Left forelimb (tissue), 1 donor: ENCODE measurements at places on chromosomes 6 and 20.

DNA sequence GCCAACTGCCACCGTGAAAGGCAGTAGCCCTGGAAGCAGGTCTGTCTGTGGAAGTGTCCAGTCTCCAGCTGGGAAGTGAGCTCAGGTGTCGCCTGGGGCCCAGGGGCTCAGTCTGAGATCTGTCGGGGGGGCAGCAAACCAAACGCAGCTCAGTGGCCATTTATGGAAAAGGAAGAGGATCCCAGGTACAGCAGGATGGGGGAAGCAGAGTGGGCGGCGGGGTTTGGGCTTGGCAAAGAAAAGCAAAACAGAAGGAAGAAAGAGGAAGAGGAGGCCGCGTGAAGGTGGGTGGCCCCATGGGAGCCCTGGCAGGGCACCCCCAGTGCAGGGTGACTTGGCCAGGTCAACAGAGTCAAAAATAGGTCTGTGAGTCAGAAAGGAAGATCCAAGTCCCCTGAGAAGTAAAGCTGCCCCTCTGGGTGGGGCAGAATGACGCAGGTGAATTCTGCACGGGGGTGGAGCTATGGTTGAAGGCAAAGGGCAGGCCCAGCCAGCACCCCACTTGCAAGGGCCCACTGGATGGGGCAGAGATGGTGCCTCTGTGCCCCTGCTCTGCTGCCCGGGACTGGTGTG, 5.3 kb downstream of the PXDC1 start:
- no peak for DNase-seq

GRCh38 chr20:25439328-25439727, 31.9 kb downstream of the GINS1 start:
- no peak for DNase-seq

- no peak for DNase-seq
These were observed 4.3 kb downstream of the ATP5F1E start for GRCh38 chr20:59027741-59028320.

GRCh38 chr20:45994761-45995493, 13.8 kb upstream of the MMP9 start:
- peak; percentile 40 for DNase-seq

GRCh38 chr6:105209950-105210706, 30.3 kb upstream of the POPDC3 start:
- DNase-seq, result no peak

DNA sequence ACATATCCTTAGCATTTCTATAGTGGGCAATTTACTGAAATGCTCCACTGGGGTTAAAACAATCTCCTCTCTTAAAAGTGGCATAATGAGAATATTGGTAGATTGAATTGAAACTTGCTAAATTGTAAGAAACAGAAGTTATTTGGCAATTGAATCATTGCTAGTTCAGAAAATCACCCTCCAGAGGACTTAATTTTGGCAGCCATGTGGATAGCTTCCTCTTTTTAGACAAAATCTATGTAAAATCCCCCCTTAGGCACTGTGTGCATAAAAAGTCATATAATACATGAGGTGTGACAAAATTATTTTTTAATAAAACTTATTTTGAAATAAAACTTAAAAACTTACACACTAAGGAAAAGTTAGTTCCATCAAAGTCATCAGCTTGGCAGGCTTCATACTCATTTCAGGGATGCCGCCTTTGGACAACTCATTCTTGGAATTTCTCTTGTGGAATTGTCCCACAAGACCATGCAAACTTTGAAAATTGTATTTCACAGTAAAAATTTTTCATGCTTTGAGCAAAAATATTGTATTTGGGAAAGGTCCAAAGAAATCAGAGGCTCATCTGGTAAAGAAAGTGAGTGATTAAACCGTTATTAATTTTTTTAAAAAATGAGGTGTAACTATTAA, 473.0 kb downstream of the BCKDHB start:
- no peak for DNase-seq

DNA sequence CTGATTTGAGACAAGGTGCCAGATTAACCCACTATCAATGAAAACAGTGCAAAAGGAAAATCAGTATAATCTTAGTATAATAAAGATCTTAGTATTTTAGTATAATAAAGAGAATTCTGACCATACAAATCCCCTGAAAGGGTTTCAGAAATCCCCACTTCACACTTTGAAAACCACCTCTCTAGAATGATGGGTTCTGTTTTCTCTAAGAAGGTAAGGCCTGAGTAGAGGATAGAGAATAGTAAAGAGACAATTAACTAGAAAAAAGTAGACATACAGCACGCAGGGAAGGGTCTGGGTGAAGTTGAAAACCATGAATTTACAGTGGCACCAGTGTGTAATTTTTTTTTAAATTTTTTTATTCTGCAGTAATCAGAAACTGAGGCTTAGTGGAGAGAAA, 73.6 kb downstream of the REV3L start:
- DNase-seq, result no peak

GRCh38 chr20:41415191-41415590, 48.6 kb upstream of the EMILIN3 start:
- no peak for DNase-seq

DNA sequence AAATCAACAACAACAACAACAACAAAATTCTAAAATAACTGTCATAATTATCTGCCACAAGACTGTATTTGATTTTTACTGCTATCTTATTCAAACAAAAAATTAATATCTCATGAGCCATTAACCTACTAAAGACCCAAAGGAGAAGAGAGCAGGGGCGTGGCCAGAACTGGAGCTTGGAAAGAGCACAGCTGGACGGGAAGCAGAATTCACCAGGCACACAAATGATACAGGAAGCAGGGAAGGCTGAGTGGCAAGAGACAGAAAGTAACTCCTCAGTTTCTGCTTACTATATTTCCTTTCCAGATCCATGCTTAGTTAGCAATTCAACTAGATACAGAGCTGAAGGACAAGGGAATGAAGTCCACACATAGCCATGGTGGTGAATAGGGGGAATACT, 54.4 kb downstream of the FKBP5 start:
- DNase-seq, result no peak

DNA sequence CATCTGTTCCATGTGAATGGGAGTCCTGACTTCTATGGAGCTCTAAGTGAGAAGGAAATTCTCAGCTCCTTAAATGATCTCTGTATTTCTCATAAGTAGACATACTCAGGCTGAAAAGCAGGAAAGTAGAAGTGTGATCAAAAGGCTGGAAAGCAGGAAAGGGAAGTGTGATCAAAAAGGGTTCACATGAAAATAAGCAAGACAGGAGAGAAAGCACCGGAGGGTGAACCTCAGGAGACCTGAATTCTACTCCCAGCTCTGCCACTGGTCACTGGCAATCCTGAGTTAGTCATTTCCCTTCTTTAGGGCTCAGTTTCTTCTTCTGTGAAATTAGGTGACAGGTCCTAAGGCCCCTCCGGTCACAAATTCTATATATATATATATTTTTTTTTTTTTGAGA, 55.5 kb upstream of the TRERF1 start:
- DNase-seq, result no peak

DNA sequence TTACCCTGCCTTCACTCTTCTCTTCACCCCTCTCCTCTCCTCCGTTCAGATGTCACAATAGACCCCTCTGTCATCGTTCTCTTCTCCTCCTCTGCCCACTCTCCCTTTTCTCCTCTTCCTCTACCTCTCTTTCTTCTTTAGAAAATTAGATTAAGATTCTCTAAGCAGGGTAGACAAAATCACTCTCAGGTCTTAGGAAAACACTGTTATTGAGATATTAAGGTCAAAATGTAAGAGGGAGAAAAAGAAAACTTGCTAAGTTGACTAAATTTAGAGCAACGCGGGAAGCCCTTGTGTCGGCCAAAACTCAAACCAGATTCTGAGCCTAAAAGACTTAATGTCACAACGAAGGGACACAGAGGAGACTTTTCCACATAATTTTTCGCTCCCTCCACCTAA, 22.1 kb upstream of the ZNF184 start:
- DNase-seq, result no peak

- no peak for DNase-seq
These were observed 81.8 kb downstream of the KIF16B start for GRCh38 chr20:16491294-16491905.

DNA sequence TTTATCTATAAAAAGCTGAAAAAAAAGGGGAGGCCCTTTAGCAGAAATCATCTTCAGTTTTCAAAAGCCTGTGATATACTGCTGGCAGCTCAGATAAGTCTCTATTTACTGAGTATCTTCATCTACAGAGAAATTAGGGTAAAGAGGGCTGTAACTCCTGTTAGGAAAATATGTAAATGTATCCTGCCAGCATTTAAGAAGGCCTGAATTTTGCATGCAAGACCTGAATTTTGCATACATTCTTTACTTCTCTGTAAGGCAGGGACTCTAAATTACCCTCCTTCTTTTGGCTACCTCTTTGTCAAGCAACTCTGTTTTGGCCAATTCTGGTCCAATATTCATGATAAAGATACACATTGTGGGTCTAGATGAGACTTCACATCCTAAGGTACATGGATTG, 150.6 kb upstream of the SPACA1 start:
- no peak for DNase-seq

DNA sequence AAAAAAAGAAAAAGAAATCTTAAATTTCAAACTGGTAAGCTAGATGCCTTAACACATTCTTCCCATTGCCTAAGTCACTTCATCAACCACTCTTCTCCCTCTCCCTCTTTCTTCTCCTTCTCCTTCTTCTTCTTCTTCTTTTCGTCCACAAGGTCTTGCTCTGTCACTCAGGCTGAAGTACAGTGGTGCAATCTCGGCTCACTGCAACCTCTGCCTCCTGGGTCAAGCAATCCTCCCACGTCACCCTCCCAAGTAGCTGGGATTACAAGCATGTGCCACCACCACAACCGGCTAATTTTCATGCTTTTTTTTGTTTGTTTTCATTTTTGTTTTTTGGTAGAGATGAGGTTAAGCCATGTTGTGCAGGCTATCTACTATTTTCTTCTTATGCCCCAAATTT, 60.2 kb downstream of the GPR63 start:
- DNase-seq, result no peak

GRCh38 chr20:4045741-4046140, 30.4 kb upstream of the RNF24 start:
- DNase-seq, result peak; percentile 44

GRCh38 chr6:116412270-116412669, 41.5 kb downstream of the DSE start:
- DNase-seq, result no peak

DNA sequence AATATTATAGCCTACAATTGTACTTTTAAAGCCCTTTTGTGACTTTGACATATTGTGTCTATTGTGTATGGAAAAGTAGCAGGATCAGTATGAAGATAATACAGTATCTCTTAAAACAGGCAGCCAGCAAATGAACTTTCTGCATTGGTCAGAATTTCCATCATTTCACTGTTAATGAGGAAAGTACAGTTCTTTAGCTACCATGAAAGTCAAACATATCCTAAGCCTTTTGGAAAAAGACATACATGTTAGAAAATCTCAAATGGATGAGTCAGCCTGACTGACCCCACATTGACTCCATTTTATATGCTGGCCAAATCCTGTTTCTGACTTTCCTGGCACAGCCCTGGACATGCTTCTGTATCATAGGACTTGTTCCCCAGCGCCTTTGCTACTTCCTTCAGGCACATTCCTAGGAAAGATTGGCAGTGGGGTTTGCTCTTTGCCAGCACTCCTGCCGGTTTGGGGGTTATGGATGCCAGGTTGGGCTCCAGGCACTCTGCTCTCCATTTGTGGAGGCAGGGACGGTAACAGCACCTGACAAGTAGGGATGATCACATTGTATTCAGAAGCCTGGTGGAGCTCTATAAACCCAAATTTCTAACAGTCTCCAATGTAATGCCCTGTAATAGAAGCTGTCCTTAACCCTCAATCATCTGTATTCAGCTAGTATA, 43.7 kb downstream of the TOP1 start:
- DNase-seq, result no peak

DNA sequence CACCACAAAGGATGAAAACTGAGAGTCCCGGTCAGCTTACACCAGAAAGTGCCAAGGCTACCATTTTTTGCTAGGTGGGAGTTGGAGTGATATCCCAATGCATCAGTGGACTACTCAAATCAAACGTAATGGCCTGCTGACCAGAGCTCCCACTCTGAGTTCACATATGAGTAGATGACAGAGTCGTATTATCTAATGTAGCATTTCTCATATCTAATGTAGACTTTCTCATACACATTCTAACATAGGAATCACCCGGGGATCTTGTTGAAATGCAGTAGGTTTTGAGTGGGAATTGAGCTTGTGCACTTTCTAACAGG, 38.4 kb upstream of the FUCA2 start:
- DNase-seq, result no peak

DNA sequence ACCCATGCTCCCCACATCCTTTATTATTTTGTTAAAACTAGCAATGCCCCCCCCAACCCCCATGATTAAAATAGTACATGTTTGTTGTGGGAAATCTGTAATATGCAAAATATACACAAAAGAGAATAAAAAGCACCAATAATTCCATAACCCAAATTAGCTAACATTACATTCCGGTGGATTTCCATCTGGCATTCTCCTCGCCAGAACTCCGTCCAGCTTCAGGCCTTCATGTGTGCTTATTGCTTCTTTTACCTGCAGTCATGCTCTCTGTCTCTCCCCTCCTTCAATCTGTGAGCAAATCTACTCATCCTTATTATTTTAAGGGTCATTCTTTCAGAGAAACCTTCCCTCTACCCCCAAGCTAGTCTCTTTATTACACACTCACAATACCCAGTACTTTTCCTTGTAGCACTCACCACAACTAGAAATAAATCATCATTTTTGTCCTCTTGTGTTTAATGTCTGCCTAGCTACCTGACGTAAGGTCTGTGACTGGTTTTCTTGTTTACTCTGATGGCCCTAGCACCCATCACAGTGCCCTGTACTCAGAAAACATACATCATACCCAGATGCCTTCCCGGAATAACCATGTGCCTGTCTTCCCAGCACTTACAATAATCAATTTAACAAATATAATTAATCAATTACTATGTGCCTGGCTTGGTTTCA, 25.6 kb upstream of the IER3 start:
- no peak for DNase-seq

- no peak for DNase-seq
These were observed 56.3 kb downstream of the AKAP7 start for GRCh38 chr6:131191590-131191989.

DNA sequence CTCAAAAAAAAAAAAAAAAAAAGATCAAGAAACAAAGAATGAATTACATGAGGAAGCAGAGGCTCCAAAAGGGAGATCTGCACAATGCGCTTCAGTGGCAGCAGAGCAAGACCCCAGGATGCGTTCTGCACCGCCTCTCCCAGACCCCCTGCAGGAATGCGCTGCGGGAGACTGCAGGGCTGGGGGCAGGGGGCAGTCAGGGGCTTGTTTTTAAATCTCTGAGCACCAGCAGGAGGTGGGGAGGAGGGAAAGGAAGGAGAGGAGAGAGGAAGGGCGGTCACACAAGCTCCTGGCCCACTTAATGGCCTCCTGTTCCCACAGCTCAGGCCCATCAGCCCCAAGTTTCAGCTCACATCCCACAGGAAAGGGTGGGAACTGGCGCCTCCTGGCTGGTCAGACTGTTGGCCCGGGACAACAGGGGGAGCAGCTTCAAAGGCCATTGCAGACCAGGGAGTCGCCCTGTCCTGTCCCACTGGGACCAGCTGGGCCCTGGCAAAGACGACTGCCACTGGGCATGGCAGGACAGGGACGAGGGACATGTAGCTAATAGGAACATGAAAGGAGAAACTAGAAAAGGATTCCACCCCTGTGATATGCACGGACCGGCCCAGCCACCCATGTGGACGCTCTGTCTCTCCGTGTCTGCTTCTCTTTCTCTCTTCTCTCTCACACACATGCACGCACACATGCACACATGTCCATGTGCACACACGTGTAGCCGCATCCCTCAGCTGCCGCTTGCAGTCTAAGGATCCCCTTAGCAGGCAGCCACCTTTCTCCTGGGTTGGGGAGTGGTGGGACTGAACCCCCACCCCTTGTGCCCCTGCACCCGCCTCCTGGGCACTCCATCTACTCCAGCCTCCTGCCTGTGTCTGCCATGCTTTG, 34.7 kb downstream of the TFEB start:
- no peak for DNase-seq

GRCh38 chr6:124963831-124964763, 1.9 kb downstream of the RNF217 start:
- DNase-seq, result no peak
